ENCODE measurements at places on chromosomes 2 and 18. TPM values are rescaled to one million over a fixed set of nuclear protein-coding genes. Genes with fewer than 3 reads are reported as not detected.

Gene POTEC
- not detected for total RNA-seq

Gene UGT1A9
- total RNA-seq = not detected

Gene CYRIA
- 2.9 TPM for total RNA-seq

Gene ALPG
- not detected for total RNA-seq

Gene NDUFS1
- total RNA-seq = 74.5 TPM

Gene MARCO
- not detected for total RNA-seq
